Central memory CD8-positive, alpha-beta T cell (primary cell): ENCODE measurements at places on chromosomes 4 and X.

- peaks cover 3% of the 10 kb centered on the region for H3K36me3 ChIP-seq
- H3K4me1 ChIP-seq: peaks cover 3% of the 10 kb centered on the region
- no peak for DNase-seq
- no peak overlapping the region for H3K27ac ChIP-seq
- no peaks in the 10 kb centered on the region for H3K27me3 ChIP-seq
- H3K4me3 ChIP-seq: no peak overlapping the region
Observed at GRCh38 chr4:537436-538264, 38.4 kb downstream of the TMEM271 start.

DNA sequence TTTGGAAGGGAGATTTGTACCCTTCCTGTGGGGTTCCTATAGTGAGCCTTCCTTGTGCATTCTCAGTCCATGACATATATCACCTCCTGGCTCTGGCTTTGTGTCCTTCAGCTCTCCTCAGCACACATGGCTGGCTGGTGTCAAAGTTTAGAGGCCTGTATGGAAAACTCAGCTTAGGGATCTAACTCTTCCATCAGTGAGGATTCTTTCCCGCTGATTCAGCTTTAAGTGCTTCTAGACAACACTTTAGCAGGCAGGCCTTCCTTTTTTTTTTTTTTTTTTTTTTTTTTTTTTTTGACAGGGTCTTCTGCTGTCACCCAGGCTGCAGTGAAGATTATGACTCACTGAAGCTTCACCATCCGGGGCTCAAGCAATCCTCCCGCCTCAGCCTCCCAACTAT lies 84.2 kb downstream of the NPNT start:
- H3K36me3 ChIP-seq: no peaks in the 10 kb centered on the region
- no peaks in the 10 kb centered on the region for H3K4me1 ChIP-seq
- no peak overlapping the region for H3K4me3 ChIP-seq
- no peaks in the 10 kb centered on the region for H3K27me3 ChIP-seq
- DNase-seq: no peak

- no peaks in the 10 kb centered on the region for H3K27me3 ChIP-seq
- no peaks in the 10 kb centered on the region for H3K36me3 ChIP-seq
- H3K4me3 ChIP-seq: no peak overlapping the region
- no peaks in the 10 kb centered on the region for H3K4me1 ChIP-seq
- DNase-seq: no peak
Observed at GRCh38 chrX:12115377-12115776, 22.9 kb upstream of the FRMPD4 start.

- H3K36me3 ChIP-seq: peaks cover 23% of the 10 kb centered on the region
Observed at GRCh38 chrX:55754861-55755294, 37.3 kb downstream of the RRAGB start.

DNA sequence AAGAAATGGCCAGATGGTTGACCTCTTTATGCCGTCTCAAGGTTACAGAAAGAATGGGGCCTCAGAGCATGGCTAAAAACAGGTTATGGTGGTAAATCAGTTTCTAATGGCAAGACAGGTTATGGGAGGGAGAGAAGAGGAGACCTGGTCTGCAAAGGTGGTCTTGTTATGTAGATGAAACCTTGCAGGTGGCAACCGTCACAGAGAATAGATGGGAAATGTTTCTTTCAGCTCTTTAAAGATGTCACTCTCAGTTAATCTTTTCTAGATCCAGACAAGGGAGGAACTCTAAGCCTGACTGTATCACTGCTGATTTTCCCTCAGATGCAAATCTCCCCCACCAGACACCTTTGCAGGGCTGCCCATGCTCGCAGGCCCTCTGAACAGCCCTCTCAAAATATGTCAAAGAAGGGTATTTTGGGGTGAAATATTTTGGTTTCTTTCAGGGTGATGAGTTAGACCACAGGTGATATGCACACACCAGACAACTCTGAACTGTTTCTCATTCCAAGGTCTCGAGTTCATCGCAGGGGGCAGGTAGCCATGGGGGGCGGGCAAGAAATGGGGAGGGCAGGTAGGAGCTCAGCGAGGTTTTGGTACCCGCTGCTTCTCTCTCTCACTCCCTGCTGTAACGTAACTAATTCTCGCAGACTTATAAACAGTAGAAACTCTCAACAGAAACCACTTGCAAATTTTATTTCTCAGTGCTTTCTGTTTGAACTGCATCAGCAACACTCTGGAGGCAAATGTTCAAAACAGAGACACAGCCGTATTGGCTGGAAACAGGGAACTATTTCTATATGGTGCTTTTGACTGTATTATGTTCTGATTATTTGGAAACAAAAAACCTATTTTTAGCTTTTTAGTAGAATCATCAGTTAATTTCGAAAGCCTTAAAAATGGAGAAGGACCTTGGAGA lies 32.4 kb downstream of the CASP3 start:
- H3K4me1 ChIP-seq: no peaks in the 10 kb centered on the region
- H3K4me3 ChIP-seq: no peak overlapping the region
- no peaks in the 10 kb centered on the region for H3K36me3 ChIP-seq
- no peaks in the 10 kb centered on the region for H3K27me3 ChIP-seq
- no peak for DNase-seq
- no peak overlapping the region for H3K27ac ChIP-seq

GRCh38 chr4:5554376-5554775 lies 154.0 kb downstream of the EVC2 start:
- no peak overlapping the region for H3K27ac ChIP-seq
- H3K4me3 ChIP-seq: no peak overlapping the region
- H3K27me3 ChIP-seq: peaks cover 9% of the 10 kb centered on the region
- no peaks in the 10 kb centered on the region for H3K4me1 ChIP-seq
- peaks cover 2% of the 10 kb centered on the region for H3K36me3 ChIP-seq
- no peak for DNase-seq

DNA sequence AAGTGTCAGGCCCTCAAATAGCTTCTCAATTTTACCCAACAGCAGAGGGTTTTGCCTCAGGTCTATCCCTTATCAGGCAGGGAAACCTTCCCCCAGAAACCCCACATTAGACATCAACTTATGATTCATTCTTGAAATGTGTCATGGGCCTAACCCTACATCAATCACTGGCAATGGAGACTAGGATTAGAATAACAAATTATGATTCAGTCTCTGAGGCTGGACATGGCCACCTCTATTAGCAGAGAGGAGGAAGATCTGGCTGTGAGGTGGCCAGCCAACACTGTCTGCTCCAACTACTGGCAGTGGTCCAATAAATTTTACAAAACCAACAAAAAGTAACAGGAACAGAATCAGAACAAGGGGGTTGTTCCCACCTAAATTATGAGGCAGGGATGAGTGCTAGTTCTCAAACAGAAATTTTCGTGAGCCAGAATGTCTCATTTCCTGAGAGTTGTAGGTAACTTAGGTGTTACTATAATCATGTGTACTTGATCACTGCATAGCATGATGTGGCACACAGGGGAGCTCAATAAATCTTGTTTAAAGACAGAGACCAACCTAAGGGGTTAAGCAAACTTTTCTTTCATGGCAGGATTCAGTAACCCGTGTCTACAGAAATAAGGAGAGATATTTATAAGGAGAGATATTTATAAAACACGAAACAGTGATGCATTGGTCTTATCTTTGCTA lies 126.8 kb downstream of the NFKB1 start:
- DNase-seq: no peak
- H3K4me1 ChIP-seq: peaks cover 44% of the 10 kb centered on the region
- no peak overlapping the region for H3K4me3 ChIP-seq
- H3K27ac ChIP-seq: no peak overlapping the region

DNA sequence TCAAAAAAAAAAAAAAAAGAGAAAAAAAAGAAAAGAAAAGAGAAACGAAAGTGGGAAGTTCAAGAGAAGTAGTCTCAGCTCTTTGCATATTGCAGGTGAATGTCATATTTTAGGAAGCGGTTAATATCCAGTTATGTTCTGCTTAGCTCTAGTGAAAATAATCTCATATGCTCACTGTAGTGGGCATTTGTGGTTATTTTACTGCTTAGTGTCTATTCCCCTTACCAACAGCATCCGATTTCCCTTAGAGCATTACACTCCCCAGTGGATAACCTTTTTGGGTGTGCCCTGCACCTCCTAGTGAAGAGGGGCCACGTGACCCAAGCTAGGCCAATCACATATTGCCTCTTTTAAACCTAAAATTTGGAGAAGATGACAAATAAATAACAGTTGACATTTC lies 111.2 kb upstream of the ZNF827 start:
- no peak overlapping the region for H3K4me3 ChIP-seq
- no peak for DNase-seq
